ENCODE measurements at places on chromosomes 4 and X.

DNA sequence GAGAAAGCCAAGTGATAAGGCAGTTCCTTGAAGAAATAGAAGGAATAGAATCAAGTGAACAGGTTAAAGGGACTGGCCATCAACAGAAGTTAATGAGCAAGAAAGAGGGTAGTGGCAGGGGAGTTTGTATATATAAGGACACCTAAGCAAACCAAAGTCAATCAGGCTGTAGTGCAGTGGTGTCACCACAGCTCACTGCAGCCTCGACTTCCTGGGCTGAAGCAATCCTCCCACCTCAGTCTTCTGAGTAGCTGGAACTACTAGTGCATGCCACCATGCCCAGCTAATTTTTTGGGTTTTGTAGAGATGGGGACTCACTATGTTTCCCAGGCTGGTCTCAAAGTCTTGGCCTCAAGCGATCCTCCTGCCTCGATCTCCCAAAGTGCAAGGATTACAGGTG is 15.9 kb downstream of the ACOT9 start:
- DNase-seq = no peak

DNA sequence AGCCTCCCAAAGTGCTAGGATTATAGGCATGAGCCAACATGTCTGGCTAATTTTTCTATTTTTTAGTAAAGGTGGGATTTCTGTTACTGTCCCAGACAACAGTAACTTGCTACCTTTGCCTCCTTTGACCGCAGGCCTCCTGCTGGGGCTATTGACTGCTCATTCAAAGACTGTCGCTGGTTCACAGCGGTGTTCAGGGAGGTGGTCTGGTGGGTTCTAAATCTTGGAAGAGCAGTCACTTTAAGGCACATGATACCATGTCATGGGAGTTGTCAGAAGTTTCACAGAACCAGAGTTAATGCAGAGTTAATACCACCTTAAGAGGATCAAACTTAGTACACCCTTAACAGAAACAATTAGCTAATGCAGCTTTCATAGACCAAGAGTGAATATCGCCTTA is 3.8 kb downstream of the ASMT start:
- no peak for DNase-seq

DNA sequence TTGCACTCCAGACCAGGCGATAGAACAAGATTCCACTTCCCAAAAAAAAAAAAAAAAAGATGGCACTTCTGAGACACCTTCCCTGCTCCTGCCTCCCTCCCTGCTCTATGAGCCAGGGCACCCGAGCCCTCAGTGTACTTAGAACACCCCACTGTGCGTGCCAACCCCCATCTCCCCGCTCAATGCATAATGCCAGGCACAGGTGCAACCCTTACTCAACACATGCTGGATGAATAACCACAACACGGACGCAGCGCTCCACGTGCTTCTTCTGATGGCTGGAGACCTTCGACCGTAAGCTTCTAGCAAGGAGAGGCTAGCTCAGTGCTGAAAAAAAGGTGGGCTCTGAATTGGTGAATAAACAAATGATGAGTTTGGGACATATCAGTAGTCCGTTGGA is 19.9 kb upstream of the IRAK1 start:
- no peak for DNase-seq

GRCh38 chrX:71953391-71953790 is 42.7 kb downstream of the NHSL2 start:
- DNase-seq = no peak

DNA sequence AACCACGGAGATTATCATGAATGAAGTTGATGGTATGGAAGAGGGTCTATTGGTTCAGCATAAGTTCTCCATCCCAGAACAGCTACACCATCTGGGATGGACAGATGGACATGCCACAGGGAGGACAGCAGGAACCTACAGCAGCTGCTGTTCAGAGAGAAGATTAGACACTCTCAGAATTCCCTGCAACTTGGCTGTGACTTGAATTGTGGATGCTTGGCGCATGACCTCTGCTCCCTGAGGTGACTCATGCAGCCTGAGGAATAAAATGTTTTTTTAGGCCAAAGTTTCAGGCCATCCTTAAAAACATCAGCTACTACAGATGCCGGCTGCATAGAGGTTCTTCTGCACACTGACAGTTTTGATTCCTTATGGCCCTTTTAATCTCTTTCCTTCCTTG is 97.3 kb downstream of the RS1 start:
- DNase-seq = peak; percentile 60

GRCh38 chr4:87053802-87054767 is 119.3 kb downstream of the AFF1 start:
- no peak for DNase-seq

DNA sequence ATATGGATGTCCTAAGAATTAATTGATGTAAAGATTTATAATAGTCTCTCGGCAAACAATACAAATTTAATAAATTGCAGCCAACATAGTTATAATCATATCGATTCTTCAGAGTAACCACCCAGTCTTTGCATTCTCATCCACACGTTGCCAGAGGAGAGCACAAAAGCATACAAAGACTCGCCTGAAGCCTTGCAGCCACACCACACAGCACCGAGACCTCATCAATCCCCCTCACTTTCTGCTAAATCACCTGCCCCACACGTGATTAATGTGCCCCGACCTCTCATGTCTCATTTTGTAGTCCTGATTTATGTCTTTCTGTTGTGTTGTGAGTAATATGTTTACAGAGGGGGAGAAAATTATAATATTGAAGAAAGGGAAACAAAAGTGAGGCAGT is 510.4 kb downstream of the TRIML1 start:
- no peak for DNase-seq

- no peak for DNase-seq
These were observed 275.7 kb upstream of the RASGEF1B start for GRCh38 chr4:81747242-81747930.

- DNase-seq = no peak
These were observed 15.6 kb downstream of the PJA1 start for GRCh38 chrX:69149466-69150280.

DNA sequence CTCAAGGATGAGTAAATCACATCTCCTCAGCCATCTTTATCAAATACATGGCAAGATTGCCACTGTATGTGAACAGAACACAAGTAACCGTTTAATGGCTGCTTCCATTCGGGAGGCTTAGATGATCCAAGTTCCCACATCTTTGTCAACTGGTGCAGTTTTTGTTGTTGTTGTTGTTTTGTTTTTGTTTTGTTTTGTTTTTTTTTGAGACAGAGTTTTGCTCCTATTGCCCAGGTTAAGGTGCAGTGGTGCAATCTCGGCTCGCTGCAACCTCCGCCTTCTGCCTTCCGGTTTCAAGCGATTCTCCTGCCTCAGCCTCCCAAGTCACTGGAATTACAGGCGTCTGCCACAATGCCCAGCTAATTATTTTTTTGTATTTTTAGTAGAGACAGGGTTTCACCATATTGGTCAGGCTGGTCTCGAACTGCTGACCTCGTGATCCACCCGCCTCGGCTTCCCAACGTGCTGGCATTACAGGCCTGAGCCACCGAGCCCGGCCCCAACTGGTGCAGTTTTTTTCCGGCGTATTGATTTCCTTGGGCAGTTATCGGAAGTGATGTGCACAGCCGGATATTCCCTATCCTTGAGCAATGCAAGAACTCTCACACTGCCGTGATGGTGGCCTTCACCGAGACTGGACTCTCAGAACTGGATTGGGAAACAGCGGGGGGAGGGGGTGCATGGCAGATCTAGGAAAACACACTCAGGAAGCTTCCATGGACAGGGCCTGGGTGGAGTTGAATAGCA is 29.2 kb upstream of the TRIM2 start:
- no peak for DNase-seq
